Muscle of leg (tissue), 16 donors: ENCODE measurements at places on chromosomes 11 and 22. TPM values are rescaled to one million over a fixed set of nuclear protein-coding genes. Genes with fewer than 3 reads are reported as not detected.

MIOX gene
- polyA plus RNA-seq, result 0.12 TPM

F2 gene
- not detected for polyA plus RNA-seq

OR9G4 gene
- polyA plus RNA-seq, result not detected

MGAT3 gene
- 4.7 TPM for polyA plus RNA-seq

ARHGAP8 gene
- 0.95 TPM for polyA plus RNA-seq

CBX7 gene
- 3.5 TPM for polyA plus RNA-seq

FAM180B gene
- polyA plus RNA-seq, result 4.4 TPM

MRGPRX3 gene
- not detected for polyA plus RNA-seq

OR52E8 gene
- polyA plus RNA-seq, result not detected

GRCh38 chr22:41485033-41485432 lies 16.1 kb downstream of the ACO2 start:
- DNase-seq, result no peak

- DNase-seq, result no peak
Measured at GRCh38 chr11:134609361-134610115, 197.5 kb upstream of the B3GAT1 start.

DNA sequence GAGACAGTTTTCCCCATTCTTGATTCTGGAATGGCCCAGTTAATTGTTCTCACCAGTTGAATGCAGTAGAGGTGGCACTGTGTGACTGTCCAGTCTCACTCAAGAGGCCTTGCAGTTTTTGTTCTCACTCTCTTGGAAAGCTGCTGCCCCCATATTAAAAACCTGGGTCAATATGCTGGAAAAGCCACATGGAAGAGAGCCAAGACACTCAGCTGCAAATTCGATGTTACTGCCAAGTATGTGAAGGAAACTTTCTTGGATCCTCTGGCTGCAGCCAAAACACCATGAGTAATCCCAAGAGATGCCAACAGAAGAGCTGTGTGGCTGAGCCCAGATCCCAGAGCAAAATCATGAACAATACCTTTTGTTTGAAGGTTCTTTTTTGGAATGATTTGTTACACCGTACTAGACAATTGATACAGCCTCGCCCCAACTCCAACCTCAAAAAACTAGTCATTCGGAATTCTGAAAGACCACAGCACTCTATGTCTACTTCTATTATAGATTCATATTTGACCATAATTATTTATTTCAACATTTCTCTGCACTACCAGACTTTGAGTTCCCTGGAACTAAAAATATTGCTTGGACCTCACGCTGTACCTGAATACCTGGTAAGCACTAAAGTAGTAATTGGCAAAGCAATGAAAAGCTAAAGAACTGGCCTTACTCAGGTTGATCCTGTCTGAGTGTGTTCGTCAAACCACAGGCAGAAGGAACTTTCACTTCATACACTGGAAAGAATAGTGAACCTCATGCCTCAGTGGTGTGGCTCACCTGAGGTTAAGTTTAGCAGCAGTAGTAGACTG lies 378.8 kb downstream of the ETS1 start:
- peak; percentile 81 for DNase-seq

DNA sequence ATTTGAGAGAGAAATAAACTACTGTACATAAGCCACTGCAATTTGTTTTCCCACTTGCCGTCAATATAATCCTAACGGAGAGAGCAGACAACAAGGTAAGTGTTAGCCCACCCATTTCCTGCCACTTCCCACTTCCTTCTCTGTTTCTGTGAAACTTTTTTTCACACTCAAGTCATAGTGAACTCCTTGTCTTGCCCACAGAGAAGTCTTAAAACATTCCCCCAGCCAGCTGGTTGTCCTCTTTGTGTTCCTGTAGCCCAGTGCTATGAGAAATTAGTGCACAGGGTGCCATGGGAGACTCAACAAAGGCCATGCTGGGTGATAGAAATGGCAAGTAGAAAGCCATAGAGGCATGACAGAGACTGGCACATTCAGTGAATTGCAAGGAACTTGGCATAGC lies 208.6 kb downstream of the BLID start:
- no peak for DNase-seq

DNA sequence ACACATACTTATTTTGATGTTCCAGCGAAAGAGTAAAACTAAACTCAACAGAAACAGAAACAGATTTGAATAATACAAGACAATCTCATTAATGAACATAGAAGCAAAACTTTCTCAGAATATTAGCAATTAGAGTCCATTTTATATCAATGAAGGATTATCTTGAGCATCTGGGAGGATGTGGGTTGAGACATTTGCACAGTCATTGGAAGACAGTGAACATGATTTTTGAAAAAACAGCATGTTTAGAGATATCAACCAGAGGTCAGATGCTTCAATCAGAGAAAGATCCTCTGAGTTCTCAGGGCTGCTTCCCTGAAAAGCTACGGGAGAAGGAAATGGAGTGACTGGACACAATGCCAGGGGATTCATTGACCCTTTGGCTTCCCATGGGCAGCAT lies 35.9 kb upstream of the VPREB1 start:
- no peak for DNase-seq

DNA sequence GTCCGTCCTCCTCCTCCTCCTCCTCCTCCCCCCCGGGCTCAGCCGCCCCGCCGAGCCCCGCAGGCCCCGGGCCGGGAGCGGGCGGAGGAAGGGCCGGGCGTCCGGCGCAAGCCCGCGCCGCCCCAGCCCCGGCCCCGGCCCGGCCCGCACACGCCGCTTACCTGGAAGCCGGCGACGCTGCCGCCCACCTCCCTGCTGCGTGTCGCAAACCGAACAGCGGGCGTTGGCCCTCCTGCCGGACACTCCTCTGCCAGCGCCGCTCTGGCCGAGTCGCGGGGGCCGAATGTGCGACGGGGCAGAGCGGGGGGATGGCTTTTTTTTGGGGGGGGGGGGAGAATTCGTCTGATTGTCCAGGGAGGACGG lies 1.1 kb downstream of the IGF2 start:
- no peak for DNase-seq

DNA sequence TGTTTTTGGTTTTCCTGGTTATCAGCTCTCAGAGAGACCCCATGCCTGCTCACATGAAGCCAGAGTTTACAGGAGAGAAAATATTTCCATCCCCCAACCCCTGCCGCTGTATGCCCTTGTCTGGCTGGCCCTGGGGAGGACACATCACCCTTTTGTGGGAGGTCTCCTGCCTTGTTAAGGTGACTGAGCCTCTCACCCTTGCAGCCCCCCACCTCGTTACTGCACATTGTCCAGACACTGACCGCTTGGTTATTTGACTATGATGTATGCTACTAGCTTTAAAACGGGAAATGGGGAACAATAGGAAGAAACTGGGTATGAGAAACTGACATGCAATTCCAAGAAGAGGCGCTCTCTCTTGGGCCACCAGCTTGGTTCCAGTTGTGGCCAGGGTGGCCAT lies 51.1 kb upstream of the RFPL3 start:
- DNase-seq, result no peak

GRCh38 chr11:16883174-16883573 lies 131.0 kb downstream of the PLEKHA7 start:
- peak; percentile 26 for DNase-seq
